ENCODE measurements at places on chromosomes 1 and 21.
A peak's percentile ranks its signal among the peaks of the same experiment; 100 is the strongest.

DNA sequence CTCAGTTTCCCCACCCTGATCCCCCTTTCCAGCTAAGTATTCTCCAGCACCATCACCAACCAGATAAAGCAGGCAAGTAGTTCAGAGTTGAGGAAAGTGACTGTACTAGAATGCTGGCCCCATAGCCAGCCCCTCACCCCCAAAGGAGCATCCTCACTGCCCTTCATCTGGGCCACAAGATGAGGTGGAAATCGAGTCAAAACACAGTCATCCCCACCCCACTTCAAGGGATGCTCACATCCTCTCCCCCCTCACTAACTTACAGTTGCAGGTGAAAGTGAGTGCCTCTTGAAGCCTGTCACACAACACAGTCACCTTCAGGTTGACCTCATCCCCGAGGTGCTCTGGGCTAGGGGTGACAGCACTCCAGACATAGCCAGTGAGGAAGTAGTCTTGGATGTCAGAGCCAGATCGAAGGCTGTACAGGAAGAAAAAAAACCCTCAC, 30.4 kb downstream of the PIK3C2B start:
- no peak for DNase-seq

DNA sequence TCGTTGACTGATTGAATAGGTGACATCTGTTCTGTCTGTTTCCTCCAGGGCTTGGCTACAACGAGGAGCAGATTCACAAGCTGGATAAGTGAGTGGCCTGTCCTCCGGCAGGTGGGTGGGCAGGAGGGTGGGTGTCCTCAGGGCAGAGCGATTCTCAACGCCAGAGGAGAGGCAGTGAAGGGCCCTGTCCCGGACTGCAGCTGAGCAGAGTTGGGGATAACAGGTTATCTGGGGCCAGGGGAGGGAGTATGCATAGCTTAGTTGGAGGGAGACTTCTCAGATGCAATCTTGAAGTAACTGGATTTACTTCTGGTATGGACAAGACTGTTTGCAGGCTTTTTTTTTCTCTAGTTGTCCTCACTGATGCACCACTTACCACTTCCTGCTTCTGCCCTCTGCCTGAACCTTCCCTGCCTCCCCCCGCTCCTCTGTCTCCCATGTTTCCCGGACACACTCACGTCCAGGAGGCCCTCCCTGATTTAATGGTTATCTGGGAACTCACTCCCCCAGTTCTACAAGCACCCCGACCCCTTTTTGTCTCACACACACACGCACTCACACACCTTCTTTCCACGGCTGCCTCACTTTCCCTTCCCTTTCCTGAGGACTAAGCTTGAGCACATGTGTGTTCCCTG, 16.4 kb upstream of the RASSF5 start:
- no peak for DNase-seq

DNA sequence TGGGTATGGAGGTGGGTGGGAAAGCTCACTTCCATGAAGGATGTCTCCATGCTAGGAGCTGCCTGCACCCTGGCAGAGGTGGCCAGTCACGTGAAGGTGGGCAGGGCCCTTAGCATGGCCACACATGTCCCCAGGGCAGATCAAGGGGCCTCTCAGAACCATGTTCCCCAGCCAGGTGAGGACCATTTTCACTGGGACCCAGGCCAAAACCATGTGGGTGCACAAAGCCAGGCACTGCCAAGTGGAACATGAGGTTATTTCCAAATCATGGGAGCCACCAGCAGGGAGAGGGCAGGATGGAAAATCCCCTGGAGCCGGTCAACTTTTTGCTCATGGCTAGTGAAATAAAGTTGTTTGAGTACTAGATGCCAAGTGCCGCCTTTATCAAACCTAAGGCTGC, 9.7 kb downstream of the ZNF692 start:
- no peak for DNase-seq

DNA sequence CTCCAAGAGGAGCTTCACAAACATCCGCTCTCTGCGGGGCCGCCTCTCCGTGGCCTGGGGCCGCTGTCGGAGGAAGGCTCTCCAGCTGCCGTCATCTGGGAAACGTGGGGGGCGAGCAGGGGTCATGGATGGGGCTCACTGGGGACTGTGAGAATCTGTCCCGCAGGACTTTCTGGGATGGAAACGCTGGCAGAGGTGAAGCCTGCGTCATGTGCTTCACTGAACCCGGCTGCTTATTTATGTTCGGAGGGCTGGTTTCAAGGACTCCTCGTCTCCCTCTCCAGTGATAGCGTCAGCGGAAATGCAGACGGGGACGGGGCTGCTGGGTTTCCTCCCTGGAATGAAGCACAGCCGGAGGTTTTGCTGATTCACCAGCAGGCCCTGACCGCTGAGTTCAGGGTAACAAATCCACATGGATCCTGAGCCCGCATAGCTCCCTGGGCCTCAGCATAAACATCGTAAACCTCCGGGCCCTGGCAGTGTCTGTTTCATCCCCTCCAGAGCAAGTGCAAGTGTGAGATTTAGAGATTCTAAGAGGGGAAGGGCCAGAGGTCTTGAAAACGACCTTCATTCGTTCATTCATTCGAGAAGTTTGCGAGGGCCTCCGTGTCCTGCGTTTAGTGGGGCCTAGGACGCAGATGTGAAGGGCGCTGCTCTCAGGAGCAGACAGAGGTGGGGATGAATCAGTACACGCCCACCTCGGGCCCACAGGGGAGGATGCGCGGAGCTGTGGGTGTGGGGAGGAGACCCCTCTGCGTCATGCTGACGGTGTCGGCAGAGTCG, 7.0 kb upstream of the POFUT2 start:
- DNase-seq, result peak; percentile 88

- DNase-seq, result no peak
Measured at GRCh38 chr1:161206411-161207140, 4.4 kb downstream of the NDUFS2 start.

DNA sequence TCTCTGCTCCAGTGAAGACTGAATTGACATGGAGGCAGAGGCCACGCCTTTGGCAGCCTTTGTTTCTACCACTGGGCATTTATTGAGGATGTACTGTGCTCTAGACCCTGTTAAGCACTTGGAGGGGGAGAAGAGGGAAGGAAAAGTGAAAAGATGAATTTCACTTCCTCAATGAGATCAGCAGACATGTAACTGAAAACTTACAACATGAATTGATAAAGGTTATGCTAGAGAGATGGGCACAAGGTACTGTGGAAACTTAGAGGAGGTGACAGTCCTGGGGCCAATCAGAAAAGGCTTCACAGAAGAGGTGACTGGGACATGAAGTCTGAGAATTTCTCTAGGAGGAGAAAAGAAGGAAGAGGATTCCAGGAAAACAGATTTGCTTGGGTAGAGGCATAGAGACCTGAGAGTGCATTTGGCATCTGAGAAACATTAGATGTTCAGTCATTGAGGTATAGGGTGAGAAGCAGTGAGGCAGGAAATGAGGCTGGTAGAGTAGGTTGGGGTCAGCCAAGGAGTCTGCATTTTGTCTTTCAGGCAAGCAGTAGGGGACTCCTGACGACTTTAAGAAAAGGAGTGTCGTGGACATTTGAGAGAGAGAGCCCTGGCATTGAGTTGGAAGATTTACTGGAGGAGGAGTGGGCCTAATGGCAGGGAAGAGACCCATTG, 113.0 kb downstream of the SYT2 start:
- no peak for DNase-seq

DNA sequence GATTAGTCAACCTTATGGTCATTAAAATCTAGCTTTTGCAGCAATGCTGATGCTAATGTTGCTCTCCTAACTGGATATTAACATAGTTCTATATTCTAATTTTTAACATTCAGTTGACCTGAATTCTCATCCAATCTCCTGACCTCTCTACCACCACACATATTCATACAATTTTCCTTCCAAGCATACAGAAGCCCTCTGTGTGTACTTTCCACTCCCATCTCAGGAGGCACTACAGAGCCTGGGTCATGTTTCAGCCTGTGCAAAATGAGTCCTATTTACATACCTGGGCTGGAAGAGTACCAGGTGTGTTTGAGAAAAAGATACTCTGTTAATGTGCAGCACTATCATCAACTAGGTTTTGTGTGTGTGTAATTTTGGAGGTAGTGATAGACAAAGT, 486.3 kb downstream of the NEGR1 start:
- no peak for DNase-seq

GRCh38 chr1:168235937-168236336, 10.1 kb downstream of the SFT2D2 start:
- DNase-seq, result no peak

GRCh38 chr1:224736619-224737352, 120.7 kb downstream of the CNIH3 start:
- peak; percentile 16 for DNase-seq

DNA sequence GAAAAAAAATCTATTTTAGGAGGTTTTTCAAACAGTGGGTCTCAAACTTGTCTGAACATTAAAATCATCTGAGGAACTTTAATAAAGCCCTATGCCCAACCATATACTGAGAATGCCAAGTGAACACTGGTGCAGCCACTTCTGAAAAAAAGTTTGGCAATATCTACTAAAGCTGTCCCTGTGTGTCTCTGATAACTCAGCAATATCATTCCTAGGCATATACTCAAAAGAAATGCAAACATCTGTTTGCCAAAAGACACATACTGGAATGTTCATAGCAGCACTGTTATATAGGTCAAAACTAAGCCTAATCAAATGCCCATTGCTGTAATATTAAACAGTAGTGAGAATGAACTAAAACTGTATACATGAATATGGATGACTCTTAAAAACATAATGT, 74.2 kb upstream of the RGS4 start:
- DNase-seq, result no peak

- no peak for DNase-seq
Measured at GRCh38 chr1:230215529-230215928, 148.5 kb downstream of the GALNT2 start.

GRCh38 chr1:23799570-23800399, 769 bp downstream of the GALE start:
- DNase-seq, result no peak

GRCh38 chr1:115266729-115267421, 71.2 kb downstream of the NGF start:
- no peak for DNase-seq

- DNase-seq, result peak; percentile 3
Measured at GRCh38 chr1:58844176-58844575, 60.3 kb upstream of the JUN start.

GRCh38 chr1:153763365-153764225, 11.6 kb upstream of the SLC27A3 start:
- no peak for DNase-seq

GRCh38 chr1:24481843-24482610, 20.6 kb upstream of the RCAN3 start:
- DNase-seq, result no peak

DNA sequence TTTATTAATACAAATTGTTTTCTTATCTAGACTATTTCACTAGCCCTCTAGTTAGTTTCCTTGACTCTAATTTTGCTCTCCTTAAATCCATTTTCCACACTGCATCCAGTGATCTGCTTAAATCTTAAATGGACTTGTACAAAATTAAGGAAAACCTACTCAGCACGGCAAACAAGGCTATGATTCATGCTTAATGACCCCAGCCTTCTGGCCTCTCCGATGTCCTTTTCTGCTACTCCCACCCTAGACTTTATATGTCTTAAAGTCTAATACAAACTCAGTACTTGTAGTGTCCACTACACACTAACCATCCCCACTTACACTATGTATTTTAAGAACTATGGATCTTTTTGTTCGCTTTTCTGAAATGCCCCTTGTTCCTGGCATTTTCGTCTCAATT, 2.2 kb downstream of the TMED5 start:
- DNase-seq, result no peak

DNA sequence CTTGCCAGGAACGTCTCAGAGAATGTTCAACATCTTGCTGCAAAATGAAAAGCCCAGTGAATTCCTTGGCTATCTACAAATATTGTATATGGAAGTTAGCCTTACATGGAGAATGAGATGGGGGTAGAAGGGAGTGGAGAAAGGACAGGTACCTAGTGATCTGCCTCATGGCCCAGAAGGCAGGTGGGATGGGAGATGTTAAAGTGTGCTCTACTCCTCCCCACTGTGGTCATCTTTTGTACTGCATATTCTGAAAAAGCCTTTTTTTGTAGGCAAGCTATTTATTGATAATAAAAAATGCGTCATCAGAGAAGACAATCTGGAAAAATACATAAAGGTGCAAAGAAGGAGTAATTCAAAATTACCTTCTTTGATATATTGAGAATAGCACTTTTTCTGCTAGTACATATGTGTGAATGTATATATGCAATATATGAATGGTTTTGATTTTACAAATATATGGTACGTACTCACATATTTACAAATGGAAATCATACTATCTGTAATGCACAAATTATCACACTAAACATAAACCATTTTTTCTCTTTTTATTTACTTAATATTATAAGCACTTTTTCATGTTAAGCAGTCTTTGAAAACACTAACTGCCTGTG, 19.1 kb upstream of the SLC5A9 start:
- no peak for DNase-seq

DNA sequence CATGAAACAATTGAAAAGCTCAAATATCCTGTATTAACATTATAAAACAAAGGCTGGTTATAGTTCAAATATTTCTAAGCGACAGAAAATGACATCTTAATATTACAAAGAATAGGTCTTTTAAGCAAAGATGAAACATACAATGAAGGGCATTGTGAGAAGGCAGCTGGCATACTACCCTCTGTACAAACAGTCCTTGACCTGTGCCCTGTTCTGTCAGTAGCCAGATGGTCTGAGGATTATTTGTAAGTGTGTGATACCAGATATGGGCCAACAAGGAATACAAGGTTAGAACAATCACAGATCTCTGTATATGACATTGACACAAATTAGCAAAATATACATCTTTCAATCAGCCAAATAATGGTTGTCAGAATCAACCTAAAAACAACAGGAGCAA, 1350.4 kb downstream of the AMY1C start:
- DNase-seq, result no peak

- no peak for DNase-seq
Measured at GRCh38 chr1:203381151-203381751, 30.3 kb upstream of the FMOD start.

DNA sequence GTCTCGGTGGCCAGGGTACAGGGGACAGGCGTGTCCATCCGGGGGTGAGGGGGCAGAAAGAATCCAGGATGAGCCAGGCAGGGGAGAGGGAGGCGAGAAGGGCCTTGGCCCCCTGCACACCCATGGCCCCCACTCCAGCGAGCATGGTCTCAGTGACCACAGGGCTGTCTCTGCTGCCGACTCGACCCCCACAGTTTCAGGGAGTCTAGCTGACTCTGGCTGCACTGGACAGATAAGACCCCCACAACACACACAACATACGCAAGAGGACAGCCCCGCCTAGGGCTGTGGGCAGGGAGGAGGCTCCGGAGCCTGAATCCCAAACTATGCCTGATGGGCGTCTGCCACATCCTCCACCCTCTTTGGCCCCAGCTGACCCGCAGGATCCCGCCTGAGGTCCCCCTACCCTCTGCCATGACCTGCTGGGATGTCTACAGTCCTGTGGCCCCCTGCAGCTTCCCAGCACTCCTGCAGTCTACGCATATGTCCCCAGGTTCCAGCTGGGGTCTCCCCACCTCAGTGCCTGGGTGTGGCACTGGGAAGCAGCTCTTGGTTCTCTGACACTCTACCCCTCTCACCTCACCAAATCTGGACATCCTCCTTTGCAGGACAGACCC, 22.0 kb downstream of the WNT9A start:
- DNase-seq, result no peak

DNA sequence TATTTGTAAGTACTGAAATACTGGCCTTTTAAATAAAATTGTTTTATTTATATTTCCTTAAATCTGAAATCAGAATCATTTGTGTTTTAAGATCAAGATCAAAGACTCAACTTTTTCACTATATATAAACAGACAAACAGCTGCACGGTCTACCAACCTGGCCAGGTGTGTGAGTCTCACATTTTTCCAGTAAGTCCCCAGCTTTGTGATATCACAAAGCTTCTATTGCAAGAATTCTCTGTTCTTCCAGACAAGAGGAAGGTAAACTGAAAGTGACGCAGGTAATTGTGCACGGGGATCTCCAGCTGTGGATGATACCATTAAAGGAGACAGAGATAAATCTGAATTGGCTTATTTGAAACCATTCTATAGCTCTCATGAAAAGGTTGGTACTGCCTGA, 41.2 kb upstream of the CYP2J2 start:
- no peak for DNase-seq

All from AG09319 (cell line).